Endothelial cell of umbilical vein (primary cell): ENCODE measurements at places on chromosomes 2 and 18. TPM values are rescaled to one million over a fixed set of nuclear protein-coding genes. Genes with fewer than 3 reads are reported as not detected.

- no peak for DNase-seq
Measured at GRCh38 chr2:95374921-95375471, 27.5 kb upstream of the FAHD2A start.

The IGFBP5 gene
- 0.03 and 0.06 TPM in 2 replicates for polyA plus RNA-seq

GRCh38 chr18:63980027-63980426, 10.1 kb downstream of the SERPINB8 start:
- DNase-seq, result no peak

DNA sequence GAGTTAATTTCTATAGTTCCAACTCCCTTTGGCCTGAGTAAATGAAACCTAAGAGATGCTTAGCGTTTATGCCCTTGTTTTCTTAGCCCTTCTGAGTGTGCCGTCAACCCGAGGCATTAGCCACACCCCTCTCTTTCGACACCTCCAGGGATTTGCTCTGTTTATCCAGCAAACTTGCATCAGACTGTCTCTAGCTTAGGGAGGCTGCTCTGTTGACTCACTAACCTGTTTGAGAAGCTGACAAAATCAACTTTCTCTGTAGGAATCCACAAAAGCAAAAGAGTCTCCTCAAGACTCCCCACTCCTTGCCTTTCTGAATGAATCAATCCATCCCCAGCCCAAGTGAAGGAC, 317.6 kb downstream of the TNS1 start:
- no peak for DNase-seq

DNA sequence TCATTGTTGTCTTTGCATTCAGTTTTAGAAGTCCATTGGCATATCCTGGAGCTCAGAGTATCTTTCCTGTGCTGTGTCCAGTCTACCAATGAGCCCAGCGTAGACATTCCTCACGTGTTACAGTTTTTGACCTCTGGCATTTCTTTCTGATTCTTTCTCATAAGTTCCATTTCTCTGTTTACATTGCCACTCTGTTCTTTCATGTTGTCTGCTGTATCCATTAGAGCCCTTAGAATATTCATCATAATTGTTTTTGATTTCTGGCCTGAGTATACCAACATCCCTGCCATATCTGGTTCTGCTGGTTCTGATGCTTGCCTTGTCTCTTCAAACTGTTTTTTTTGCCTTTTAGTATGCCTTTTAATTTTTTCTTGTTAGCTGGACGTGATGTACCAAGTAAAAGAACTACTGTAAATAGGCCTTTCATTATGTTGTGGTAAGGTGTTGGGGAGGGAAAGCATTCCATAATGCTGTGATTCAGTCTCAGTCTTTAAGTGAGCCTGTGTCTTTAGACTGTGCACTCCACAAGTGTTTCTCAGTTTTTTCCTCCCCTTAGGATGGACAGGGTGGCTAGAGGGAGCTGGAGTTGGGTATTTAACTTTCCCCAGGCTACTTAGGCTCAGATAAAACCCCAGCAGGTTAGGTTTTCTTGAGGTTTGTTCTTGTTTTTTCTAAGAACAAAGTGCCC, 35.6 kb downstream of the CEP192 start:
- peak; percentile 71 for DNase-seq
